Stimulated activated CD8-positive, alpha-beta memory T cell treated with anti-CD3 and anti-CD28 coated beads, Interleukin-15, amount 100 ng/mL, for 24 hours (primary cell): ENCODE measurements at places on chromosomes 16 and 17.

GRCh38 chr16:57184887-57185445, 873 bp downstream of the PSME3IP1 start:
- no peak for DNase-seq

- no peak for DNase-seq
These were observed 22.2 kb upstream of the C17orf113 start for GRCh38 chr17:42072323-42073187.

GRCh38 chr17:2061441-2061958, 6.6 kb downstream of the HIC1 start:
- DNase-seq: no peak

GRCh38 chr17:38704606-38705522, at the start of gene MLLT6:
MLLT6 (plus strand) TSS chr17:38705273; CDS start chr17:38705633, 360 bp downstream.
- peak; percentile 45 for DNase-seq

GRCh38 chr16:78742501-78743283, 643.2 kb downstream of the WWOX start:
- peak; percentile 33 for DNase-seq

DNA sequence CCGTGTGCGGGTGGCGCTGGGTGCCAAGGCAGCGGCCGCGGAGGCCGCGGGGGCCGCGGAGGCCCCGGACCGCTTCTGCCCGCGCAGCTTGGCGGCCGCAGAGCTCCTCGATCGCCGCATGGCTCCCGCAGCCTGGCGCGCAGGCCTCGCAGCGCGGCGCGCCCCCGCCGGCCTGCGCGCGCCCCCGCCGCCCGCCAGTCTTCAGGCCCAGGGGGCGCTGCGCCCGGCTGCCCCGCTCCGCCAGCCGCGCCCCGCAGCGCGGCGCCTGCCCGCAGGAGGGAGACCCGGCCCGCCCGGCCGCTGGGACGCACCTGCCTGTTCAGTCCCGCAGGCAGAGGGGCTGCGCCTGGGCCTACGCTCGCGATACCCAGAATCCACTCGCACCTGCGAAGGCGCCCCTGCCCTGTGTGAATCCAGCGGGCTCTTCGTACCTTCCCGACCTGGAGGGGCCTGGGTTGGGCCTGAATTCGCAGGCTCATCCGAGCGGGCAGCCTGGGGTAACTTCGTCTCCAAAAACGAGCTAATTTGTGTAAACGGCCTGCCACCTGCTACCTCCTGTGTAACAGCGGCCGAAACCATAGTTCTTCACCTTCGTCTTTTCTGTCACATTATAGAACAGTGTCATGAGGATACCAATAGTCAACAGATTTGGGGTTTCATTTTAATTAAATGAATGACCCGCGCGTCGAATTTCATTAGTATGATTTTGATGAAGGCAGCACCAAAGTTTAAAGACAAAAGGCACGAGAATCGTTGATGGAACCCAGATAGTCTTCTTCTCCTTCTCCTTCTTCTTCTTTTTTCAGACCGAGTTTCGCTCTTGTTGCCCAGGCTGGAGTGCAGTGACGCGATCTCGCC, at the start of gene CENPV:
Gene CENPV (minus strand): TSS at position 153 of the 858 bp plus-strand sequence. CDS start 33 bp downstream, at position 120.
- peak; percentile 47 for DNase-seq

DNA sequence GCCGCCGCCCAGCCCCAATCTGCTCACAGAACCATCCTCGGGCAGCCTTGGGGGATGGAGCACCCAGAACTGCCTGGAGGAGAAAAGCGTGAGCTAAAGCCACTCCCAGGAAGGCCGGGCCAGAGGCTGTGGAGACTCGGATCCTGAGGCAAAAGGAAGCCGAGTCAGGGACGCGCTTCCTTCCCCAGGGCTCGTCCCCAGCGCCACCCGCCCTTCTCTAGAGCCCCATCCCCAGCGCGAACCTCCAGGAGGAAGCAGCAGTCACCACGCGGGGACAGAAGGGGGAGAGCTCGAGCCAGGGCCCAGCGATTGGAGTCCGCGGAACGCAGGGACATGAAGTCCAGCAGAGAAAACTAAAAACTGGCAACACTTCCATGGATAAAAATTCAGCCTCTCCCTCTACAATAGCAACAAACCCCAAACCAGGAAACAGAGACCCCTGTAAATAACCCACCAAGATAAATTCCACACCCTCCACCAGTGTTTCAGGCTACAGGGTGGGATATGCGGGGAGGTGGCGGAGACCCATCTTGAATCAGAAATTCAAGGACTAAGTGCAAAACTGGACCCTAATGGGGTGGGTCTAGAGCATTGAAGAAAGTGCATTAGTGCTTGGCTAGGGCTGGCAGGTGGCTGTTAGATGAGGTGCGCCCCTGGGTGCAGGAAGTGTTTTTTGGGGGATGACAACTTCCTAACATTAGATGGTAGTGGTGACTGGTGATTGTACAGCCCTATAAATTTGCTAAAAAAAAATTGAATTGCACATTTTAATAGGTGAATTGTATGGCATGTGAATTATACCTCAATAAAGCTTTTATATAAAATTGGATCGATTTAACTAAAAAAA, 116.1 kb upstream of the METRNL start:
- no peak for DNase-seq

- no peak for DNase-seq
These were observed 22.7 kb upstream of the SRCIN1 start for GRCh38 chr17:38628441-38628840.

DNA sequence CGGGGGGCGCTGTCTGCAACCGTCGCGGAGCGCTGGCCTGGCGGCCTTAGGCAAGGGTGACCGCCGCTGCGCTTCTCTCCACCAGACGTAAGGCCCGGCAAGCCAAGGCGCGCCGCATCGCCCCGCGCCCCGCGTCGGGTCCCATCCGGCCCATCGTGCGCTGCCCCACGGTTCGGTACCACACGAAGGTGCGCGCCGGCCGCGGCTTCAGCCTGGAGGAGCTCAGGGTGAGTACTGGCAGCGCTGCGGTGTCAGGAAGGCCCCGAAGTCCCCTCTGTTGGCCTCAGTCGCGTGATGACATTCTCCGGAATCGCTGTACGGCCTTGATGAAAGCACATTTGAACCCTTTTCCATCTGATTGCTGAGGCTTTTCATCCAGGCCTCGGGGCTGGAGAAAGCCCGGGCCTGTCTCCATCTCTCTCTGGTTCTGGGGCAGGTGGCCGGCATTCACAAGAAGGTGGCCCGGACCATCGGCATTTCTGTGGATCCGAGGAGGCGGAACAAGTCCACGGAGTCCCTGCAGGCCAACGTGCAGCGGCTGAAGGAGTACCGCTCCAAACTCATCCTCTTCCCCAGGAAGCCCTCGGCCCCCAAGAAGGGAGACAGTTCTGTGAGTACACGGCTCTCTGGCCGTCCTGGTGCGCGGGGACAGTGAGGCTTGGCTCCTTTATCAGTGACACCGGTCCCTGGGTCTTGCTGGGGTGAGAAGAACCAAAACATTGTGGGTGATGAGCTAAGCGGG, 831 bp downstream of the RPL13 start:
- DNase-seq: no peak
